ENCODE measurements at places on chromosomes 6 and 20.

GRCh38 chr6:220721-221475, 71.4 kb upstream of the DUSP22 start:
- DNase-seq: no peak

GRCh38 chr20:53940907-53941545, 129.4 kb downstream of the BCAS1 start:
- no peak for DNase-seq

- no peak for DNase-seq
Observed at GRCh38 chr20:19396460-19397081, 184.1 kb downstream of the SLC24A3 start.

DNA sequence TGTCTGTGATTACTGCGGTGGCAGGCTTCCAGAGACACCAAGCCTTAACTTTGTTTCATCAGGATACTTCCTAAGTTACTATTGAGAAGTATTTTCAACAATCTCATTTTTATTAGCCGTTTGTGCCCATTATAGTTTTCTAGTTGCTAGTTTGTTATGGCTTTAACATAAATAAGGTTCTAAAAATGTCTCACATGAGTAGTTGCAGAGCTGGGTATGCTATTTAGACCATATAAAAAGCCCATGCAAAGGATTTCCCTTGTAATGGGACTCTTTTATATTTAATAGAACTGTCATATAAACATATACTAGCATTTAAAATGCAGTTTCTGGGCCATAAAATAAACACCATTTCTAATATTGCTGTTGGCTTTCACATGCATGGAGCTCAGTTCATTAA, 205.3 kb upstream of the TCF21 start:
- DNase-seq: no peak

DNA sequence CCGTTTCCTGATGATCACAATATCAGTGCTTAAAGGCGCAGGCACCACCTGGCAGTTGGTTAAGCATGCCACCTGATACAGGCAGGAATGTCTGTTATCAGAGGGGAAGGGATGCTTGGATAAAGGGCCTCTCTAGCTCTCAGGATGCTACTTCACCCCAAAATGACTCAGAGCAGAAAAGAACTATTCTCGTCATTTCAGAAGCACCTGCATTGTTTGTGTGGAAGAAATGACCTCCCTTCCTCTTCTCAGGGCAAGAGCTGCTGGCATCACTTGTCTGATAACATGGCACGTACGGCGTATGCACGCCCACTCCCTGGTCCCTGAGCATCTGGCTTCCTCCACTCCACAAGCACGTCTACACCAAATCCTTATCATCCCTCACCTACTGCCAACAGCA, 47.3 kb downstream of the ATP9A start:
- DNase-seq: no peak

- DNase-seq: no peak
Observed at GRCh38 chr6:35206346-35206745, 7.4 kb upstream of the SCUBE3 start.

GRCh38 chr6:15132854-15133670, 112.8 kb upstream of the JARID2 start:
- no peak for DNase-seq

GRCh38 chr6:168884646-168885086, 369.0 kb downstream of the THBS2 start:
- DNase-seq: peak; percentile 76

- no peak for DNase-seq
Observed at GRCh38 chr6:46130666-46131065, 877 bp downstream of the ENPP4 start.

DNA sequence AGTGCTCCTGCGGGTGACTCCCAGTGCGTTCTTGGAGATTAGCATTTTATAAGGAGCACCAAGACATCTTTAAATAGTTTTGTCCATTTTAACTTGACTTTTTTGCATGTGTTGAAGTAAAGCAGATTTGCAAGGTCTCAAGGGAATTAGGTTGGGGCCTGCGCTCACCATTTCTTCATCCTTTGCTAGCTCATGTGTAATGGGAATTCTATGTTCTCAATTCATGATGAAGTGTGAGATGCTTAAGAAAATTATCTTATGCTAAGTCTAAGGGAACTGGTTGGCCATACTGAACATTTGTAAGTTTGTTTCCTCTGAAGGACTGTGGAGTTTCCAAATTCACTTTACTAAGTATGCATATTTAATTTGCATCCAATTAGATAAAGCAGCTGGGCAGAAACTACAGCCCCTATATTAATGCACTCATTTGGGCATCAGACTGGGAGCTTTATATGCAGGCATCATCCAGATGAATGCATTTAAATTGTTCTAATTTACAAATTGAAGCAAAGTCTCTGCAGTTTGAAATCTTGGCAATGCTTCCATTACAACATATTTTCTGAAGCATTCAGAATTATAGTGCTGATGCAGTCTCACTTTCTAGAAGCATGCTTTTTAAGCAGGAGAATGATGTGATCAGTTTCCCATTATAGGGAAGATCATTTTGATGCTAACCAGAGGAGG, 108.3 kb upstream of the AKAP12 start:
- DNase-seq: no peak

DNA sequence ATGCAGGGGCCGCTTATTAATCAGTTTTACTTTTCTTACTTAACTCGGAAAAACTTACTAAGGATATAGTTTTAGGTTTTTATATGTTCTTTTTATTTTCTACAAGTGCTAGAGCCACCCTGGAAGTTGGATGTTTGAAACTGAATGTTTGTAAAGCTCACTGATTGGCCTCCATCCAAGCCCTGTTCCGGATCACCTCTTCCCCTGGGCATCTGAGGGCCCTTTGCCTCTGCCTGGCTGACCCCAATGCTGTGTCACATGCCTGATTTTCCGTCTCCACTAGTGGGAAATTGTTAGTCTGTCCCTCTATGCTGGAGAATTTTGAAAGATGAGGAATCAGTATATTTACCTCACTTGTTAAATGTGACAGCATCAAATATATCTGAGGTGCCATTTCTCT, 79.3 kb downstream of the SLC35F1 start:
- no peak for DNase-seq

- DNase-seq: no peak
Observed at GRCh38 chr6:34339432-34339831, 53.0 kb downstream of the NUDT3 start.

GRCh38 chr20:63054103-63054474, 47.3 kb upstream of the BHLHE23 start:
- no peak for DNase-seq

DNA sequence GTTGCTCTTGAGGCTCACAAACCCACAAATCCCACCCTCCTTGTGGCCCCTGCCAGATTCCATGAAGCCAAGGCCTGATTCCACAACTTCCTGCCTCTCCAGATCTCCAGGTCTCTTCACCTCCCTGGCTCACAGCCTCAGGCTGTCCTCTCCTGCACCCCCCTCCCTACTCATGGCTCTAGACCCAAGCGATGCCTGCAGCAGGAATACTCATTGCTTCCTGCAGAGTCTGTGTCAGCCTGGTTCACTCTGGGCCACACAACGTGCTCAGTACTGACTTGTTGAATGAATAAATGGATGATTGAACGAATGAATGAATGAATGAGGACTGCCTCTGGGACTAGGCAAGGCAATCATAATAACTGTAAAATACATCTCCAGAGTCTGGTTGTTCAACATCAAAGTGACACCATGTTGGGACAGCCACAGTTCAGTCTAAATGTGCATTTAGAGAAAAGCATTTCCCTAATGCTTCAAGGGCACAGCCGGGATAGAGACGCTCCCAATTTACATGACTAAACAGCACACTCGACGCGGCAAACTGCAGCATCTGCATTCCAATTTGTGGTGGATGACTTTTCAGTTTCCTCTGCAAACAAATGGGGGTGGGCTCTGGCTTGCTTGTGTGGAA, 139.9 kb downstream of the GRM4 start:
- DNase-seq: no peak

DNA sequence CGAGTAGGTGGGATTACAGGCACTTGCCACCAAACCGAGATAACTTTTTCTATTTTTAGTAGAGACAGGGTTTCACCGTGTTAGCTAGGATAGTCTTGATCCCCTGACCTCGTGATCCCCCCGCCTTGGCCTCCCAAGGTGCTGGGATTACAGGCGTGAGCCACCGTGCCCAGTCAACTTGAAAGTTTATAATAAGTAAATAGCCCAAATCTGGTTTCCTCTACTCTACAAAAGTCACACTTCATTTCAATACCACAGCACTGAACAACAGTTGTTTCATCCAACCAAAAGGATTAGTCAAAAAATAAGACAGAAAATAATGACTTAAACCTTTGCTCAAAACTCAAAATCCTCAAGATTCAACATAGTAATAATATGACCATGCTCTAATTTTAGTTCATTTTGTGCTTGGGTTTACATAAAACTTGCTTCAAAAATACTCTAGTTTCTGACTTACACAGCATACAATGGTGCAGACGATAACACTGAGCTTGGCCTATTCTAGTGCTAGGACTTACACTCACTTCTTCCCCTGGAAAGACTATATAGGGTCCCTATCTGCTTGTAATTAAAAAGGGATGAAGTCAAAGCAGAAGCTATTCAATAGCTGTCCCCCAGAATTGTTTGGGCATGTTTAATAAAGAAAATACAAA, 56.7 kb downstream of the NT5E start:
- DNase-seq: no peak

GRCh38 chr20:3681931-3682781, at the start of gene ADAM33:
Gene ADAM33 (minus strand): TSS chr20:3682010. CDS start chr20:3682004, 6 bp downstream.
- DNase-seq: no peak

- no peak for DNase-seq
Observed at GRCh38 chr20:46631212-46631869, 19.9 kb downstream of the SLC13A3 start.

DNA sequence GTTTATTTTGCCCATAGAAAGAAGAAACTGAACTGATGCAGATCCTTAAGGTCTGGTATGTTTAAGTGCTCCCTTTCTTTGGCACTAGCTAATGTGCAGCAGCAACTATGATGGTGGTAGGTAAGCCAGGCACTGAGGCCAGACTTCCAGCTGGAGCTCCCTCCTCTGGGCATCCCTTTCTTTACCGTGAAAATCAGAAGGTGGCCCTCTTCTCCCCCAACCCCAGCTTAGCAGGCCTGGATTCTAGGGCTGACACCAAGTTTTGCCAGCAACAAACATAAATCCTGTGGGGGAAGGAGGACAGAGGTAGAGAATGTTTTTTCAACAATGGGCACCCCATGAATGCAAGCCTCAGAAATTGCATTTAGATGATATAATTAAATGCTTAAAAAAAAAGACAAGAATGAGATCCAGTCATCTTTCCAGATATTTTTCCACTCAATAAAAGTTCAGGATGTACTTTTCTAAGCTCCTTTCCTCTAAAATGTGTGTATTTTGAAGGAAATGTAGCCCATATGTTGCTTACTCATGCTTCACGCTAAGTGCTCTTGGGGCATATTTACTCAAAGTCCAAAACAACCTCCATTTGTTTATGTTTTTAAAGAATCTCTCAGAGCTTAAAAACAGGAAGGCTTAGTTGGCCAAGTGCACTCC, 123.9 kb upstream of the NXT1 start:
- no peak for DNase-seq

DNA sequence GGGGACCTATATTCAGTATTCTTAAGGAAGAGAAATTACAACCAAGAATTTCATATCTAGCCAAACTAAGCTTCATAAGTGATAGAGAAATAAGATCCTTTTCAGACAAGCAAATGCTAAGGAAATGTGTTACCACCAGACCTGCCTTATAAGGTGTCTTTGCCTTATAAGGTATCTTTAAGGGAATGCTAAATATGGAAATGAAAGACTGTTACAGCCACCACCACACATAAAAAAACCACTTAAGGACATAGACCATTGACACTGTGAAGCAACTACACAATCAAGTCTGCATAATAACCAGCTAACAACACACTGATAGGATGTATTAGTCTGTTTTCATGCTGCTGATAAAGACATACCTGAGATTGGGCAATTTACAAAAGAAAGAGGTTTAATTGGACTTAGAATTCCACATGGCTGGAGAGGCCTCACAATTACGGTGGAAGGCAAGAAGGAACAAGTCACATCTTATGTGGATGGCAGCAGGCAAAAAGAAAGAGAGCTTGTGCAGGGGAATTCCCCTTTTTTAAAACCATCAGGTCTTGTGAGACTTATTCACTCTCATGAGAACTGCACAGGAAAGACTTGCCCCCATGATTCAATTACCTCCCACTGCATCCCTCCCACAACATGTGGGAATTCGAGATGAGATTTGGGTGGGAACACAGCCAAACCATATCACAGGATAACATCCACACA, 119.2 kb upstream of the LAMA2 start:
- no peak for DNase-seq

- no peak for DNase-seq
Observed at GRCh38 chr6:13289789-13290318, 38.5 kb downstream of the TBC1D7 start.

Data from CD4-positive, alpha-beta T cell treated with Interleukin-21 for 1 hour (primary cell).